ENCODE measurements at places on chromosomes 2 and 18. TPM values are rescaled to one million over a fixed set of nuclear protein-coding genes. Genes with fewer than 3 reads are reported as not detected.

Gene ASIC4
- total RNA-seq, result not detected

DNA sequence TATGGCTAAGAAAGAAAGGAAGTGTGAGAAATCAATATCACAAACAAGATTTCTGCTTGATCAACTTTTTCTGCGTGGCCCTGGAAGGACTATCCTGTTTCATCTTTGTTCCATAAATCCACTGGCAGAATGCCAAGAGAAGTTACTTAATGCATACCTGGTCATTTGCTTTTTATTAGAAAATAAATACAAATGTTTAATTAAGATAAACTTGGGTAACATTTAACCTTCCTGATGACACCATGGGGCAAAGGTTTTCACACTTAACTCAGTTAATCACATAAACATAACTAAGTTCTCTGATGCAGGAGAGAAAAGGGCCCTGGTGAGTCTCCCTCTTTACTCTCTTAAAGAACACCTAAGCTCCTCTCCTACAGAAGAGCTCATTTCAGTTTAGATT lies 203.3 kb downstream of the AFF3 start:
- DNase-seq, result no peak

- DNase-seq, result no peak
These were observed 58.3 kb downstream of the INSIG2 start for GRCh38 chr2:118146315-118147283.

- DNase-seq, result no peak
These were observed 175.2 kb downstream of the METTL4 start for GRCh38 chr18:2396162-2396505.

- DNase-seq, result no peak
These were observed 11.5 kb downstream of the IGFBP5 start for GRCh38 chr2:216683846-216684245.

DNA sequence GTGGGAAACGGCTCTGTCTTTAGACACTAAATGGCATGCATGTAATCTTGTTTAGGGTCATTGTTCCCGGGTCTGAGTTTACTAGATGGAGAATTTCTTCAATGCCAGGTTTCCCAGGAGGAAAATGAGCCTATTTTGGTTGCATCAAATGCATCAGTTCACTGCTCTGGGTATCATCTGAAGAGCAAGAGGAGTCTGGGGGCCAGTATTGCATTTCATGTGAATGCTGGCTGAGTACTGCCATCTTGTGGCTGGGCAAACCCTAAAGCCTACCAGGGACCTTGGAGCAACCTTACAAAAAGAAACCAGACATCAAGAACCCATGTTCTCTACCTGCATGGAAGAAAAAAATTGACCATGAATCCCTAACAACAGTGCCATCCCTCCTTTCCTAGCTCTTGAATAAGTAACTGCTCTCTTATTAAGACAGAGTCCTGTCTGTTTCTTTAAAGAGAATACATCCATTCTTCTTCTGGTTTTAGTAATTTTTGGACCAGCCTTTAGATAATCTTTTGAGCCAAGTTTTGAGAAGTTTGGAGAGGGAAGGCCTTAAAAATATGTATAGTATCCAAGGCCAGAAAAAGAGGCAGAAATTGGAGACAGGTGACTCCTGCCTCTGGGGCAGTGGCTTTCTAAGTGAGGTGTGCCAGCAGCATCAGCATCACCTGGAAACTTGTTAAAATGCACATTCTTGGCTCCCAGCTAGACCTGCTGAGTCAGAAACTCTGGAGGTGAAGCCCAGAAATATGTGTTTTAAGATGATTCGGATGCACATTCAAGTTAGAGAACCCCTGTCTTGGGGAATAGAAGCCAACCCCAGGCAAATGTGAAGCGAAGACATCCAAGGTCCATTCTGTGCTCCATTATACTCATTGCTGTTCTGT lies 261.0 kb upstream of the CXCR4 start:
- DNase-seq, result peak; percentile 73

DNA sequence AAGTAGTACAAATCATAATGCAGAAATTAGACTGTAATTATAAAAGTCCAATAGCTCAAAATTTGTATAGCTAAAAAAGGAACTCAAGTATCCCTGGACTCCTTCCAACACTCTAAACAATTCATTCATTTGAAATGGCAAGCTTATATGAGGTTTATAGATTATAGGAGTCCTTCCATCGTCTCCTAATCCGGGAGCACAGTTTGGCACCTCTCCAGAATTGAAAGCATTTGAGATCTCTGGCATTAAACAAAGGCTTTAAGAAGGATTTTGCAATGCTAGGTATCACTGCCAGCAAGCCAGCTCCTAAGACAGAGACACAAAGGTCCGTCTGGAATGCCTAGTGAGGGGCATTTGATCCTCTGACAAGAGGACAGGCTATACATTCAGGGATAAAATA lies 90.9 kb downstream of the ACVR1 start:
- no peak for DNase-seq

- DNase-seq, result no peak
These were observed 571.2 kb upstream of the TNP1 start for GRCh38 chr2:217430916-217431576.

- no peak for DNase-seq
These were observed 250.1 kb upstream of the CTAGE1 start for GRCh38 chr18:22667616-22668422.

DNA sequence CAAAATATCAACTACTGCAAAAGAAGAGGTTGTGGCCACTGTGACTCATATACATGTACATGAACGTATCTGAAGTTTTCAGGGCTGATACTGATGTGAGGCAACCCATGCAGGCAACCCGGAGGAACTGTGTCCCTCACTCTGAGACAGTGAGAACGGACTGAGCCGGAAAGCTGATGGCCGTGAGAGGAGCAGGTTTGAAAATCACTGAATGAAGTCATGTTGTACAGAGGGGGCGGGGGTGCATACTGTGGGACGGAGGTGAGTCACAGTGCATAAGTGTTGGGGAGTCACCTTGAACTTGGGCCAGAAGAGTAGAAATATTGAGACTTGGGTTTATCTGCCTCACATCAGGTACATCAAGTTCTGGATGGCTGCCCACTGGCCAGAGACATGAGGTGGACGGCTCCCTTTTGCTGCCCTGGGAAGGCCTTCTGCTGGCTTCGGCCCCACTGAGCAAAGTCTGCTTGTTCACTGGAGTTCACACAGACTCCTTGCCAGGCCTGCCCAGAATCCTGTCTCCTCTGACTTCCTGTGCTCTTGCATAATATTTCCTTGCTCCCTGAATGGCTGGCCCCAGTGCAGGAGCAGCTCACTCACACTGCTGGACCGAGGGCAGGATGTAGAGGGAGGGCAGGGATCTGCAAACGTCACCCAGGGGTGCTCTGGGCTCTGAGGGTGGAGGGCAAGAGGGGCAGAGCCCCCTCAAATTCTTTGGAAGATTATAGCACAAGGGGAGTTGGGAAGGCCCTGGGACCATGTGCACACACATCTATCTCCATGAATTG lies 18.1 kb downstream of the EPAS1 start:
- no peak for DNase-seq

GRCh38 chr2:207571370-207571769 lies 41.6 kb downstream of the CREB1 start:
- DNase-seq, result no peak

DNA sequence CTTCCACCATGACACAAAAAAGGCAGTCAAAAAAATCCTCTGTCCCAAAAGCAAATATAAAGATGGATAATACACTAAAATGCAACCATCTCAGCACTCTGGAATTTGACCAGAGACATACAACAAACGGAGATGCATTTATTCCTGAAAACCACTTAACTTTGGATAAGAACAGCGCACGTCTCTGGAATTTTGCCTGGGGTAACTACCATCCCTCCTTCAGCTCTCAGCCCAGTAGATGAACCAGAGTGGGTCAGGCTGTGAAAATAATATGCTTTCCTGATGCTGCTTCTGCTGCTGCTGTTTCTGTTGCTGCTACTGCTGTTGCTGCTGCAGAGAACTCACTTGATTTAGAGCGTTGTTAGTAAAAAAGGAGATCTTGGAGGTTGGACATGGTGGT lies 133.8 kb upstream of the ACVR2A start:
- DNase-seq, result no peak

- no peak for DNase-seq
These were observed 179.2 kb downstream of the TTC32 start for GRCh38 chr2:19722531-19722971.

Gene SIX2
- total RNA-seq, result not detected

DNA sequence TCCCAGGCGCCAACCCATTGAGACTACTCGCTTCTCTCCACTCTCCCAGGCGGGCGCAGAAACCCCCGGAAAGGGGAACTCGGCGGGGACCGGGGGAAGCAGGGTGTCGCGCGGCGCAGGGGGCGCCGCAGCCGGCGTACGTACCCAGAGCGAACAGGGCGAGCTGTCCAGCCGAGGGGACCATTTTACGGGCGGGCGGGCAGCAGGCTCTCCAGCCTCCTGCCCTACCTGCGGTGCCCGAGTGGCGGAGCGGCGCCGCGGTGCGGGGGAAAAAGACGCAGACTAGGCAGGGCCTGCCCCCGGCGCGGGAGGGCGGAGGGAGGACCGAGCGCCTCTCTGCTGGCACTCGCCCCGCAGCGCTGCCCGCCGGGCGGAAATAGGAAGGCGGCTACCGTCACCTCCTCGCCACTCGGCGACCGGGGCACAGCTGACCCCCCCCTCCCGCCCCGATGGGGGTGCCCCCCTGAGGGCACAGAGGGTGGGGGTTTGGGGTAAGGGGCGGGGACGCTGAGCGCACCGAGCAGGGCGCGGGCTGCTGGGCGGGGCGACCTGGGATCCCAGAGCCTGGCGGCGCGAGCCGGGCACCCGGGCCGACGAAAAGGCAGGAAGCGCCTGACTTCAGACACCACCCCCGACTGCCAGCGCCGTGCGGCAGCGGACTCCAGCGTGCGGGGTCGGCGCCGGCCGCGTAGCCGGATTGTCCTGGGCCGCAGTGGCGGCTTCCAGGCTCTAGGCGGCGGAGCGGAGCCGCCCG lies at the start of gene TGFA:
TGFA (minus strand) TSS at position 243 of the 754 bp plus-strand sequence; CDS start at position 184, 59 bp downstream.
- peak; percentile 53 for DNase-seq

GRCh38 chr18:35526495-35527059 lies 28.8 kb upstream of the INO80C start:
- no peak for DNase-seq

Gene FOXD4L1
- total RNA-seq, result 0.11 TPM
